ENCODE measurements at places on chromosomes 1 and 21.

- no peak for DNase-seq
Observed at GRCh38 chr1:94538243-94538827, 3.2 kb downstream of the F3 start.

DNA sequence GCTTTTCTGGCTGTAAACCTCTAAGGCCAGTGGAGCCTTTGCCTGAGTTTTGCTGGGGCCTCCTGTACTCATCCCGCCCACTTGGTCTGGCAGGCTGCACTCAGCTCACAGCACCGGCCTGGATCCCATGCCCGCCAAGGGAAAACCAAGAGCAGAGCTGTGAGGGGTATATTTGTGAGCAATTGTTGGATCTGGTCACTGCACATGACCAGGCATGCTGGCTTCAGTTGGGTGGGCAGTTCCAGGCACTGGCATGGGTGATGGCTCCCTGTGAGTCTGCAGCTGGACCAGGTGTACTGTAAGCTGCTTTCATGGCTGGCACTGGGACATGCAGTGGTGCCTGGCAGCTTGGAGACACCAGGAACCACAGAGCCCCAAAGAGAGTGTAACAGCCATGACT, 563.1 kb upstream of the RGS18 start:
- DNase-seq: no peak

DNA sequence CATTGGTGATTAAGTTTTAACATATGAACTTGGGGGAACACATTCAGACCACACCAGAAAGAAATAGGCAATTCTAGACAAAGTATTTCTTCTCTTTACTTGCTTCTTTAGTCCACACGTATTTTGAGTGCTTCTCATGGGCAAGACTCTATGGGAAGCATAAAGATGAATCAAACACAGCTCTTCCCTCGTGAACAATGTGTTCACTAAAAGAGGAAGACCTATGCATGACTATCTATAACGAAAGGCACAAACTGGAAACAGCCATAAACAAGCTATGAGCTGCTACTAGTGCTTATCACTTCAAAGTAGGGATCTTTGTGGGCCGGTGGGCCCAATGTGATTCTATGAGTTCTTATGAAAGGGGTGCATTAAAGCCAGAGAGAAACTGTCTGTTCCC, 53.0 kb upstream of the PRDX6 start:
- DNase-seq: no peak

- no peak for DNase-seq
Observed at GRCh38 chr21:18985584-18985983, 582.0 kb upstream of the TMPRSS15 start.

DNA sequence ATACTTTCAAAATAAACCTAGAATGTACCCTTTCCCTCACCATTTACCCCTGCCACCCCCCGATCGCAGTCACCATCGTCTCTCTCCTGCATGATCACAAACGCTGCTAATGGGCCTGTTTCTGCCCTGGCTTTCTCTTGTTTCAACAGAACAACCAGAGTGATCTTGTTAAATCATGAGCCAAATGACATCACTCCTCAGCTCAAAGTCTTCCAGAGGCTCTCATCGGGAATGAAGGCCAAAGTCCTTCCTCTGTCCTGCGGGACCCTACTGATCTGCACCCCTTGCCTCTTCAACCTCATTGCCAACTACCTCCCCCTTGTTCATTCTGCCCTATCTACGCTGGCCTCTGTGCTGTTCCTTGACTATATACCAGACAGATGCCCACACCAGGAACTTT, 39.4 kb upstream of the PTGFRN start:
- DNase-seq: no peak

- no peak for DNase-seq
Observed at GRCh38 chr1:8427493-8427892, 109.6 kb downstream of the SLC45A1 start.

DNA sequence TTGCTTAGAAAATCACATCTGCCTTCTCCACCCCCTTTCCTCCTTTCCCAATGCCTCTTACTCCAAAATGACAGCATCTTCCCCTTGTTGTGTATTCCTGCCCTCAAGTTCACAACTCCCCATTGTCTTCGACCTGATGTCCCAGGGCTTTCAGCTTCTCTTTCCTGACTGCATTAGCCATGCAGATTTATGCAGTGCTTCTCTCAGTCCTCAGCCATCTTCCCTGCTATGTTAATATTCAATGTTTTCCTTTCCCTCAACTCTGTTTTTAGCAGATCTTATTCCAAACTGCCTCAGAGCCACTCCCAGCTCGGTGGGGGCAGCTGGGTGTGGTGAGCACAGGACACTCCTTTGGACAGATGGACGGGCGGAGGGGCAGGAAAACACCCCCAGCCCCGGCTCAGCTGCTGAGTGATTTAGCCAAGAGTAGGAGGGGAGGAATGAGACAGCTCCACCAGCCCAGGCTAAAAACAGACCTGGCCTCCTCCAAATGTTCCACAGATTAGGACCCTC, 71.0 kb downstream of the CD2 start:
- no peak for DNase-seq

- no peak for DNase-seq
Observed at GRCh38 chr21:39453571-39454179, 1.9 kb downstream of the SH3BGR start.

- DNase-seq: no peak
Observed at GRCh38 chr1:30273021-30273325, 450.4 kb downstream of the MATN1 start.

- no peak for DNase-seq
Observed at GRCh38 chr1:98763488-98764150, 102.1 kb downstream of the SNX7 start.

GRCh38 chr1:54180701-54181360, 19.0 kb downstream of the CYB5RL start:
- no peak for DNase-seq

GRCh38 chr21:37592496-37592895, 225.9 kb downstream of the DYRK1A start:
- DNase-seq: no peak

DNA sequence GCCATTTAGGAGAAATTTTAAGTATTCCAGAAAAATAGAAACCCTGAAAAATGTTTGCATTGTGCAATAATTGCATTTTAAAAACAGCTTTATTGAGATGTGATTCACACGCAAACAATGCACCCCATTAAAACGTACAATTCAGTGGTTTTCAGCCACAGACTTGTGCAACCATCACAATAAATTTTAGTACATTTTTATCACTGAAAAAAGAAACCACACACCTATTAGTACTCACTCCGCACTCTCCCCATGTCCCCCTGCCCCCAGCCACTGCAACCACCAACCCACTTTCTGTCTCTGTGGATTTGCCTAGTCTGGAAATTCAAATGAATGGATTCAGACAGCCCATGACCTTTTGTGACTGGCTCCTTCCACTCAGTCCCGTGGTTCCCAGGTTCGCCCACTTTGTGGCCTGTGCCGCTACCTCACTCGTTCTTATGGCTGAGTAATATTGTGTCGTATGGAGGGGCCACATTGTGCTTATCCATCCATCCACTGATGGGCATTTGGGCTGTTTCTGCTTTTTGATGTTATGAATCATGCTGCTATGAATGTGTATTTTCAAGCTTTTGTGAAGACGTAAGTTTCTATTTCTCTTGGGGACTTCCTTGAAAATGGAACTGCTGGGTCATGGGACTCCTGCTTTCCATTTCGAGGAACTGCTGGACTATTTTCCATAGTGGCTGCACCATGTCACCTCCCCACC, 147.7 kb upstream of the ARHGEF16 start:
- no peak for DNase-seq

DNA sequence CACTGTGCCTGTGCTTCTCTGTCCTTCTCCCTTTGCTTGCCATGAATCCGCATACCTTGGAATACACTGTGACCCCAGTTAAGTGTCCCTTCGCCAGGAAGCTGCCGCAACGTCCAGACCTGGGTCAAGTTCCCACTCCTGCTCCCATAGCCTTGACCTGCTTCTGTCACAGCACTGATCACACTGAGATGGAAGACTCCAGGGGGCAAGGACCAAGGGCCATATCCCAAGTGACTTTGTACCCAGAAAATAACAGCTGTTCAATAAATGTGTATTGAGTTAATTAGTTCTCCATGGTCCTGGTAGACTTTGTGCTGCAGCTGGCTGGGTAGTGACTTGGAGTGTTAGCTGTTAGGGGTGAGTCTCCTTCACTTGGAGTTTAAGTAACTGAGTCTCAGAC, 25.8 kb downstream of the SLC5A9 start:
- DNase-seq: no peak

DNA sequence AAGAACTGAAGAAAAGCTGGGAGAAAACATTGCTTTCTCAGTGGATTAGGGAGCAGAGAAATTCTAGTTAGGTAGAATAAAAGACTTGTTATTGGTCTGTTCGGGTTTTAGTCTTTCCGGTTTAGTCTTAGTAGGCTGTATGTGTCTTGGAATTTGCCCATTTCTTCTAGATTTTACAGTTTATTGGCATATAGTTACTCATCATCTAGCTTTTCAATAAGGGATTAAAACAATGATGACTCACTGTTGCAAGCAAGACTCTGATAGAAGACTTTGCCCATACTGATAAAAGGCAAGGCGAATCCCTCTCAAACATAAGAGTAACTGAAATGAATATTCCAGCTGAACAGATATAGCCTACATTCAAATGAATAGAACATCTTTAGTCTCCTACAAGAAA, 62.3 kb downstream of the GPR137B start:
- no peak for DNase-seq

- no peak for DNase-seq
Observed at GRCh38 chr1:84162295-84162694, 18.2 kb downstream of the PRKACB start.

GRCh38 chr1:229046251-229046853, 224.6 kb upstream of the RAB4A start:
- DNase-seq: no peak

DNA sequence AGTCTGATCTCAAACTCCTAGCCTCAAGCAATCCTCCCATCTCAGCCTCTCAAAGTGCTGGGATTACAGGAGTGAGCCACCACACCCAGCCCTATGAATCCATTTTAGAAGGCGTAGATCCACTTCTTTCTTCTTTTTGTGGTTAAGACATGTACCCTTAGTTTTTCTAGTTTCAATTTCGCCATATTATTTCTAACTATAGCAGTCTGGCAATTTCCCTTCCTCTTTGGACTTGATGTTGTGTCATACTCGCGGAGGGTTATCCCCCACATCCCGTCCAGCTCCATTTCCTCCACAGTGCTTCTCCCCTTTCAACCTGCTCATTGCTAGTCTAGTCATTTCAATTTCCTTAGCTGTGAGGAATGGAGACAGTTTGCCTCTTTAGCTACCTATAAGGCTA, 5.2 kb upstream of the LRRC8D start:
- DNase-seq: no peak

GRCh38 chr1:31273619-31274018, 23.0 kb downstream of the SNRNP40 start:
- no peak for DNase-seq

DNA sequence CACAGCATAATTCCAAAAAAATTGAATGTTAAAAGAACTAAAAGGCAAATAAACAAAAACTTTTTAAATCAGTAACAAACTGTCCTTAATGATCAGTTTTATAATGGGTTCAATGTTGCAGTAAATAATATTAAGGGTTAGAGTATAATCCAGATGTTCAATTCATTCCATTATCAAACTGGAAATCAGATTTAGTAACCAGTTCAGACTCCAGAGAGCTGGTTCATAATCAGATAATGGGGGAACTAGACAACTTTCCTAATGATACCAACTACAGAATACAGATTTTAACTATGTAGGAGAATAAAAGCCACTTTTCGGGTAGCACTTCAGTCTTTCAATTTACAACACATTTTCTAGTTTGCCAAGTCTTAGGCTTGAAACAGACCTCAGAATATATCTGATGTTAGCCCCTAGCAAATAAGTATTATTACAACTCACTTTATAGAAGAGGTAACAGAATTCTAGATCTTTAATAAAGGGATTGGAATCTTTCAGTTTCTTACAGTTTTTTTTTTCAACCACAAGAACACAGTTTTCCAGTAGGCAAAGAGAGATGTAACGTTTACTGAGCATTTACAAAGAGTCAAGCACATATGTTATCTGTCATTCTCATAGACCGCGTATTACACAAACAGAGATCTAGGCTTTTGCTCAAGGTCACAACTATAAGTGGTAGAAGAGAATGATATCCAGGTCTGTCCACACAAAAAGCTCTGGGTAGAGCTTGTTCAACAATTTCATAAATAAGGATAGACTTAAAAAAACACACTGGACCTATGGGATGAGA, 1.9 kb upstream of the DCAF6 start:
- DNase-seq: no peak

DNA sequence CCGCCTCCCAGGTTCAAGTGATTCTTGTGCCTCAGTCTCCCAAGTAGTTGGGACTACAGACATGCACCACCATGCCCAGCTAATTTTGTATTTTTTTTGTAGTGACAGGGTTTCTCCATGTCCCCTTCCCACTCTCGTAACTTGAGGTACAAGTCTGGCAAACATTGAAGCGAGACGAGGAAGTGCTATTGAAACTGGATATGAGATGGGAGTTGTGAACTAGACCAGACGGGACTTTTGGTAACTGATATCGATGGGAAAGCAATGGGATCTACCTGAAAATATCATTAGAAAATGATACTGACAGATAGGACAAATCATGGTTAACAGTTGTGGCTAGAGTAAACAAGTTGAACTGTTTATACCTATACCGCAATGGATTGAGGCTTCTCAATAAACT, 95.2 kb upstream of the TRABD2B start:
- no peak for DNase-seq

DNA sequence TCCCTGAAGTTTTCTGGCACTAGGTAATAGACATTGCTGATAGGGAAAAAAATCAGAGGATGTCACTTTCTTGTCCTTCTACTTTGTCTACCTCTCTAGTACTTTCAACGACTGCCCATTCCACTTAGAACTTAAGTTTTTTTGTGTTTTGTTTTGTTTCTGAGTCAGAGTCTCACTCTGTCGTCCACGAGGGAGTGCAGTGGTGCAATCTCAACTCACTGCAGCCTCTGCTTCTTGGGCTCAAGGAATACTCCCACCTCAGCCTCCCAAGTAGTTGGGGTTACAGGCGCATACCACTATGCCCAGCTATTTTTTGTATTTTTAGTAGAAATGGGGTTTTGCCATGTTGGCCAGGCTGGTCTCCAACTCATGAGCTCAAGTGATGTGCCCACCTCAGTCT, 79.2 kb downstream of the SGIP1 start:
- DNase-seq: no peak

GRCh38 chr21:17051054-17051453, 461.8 kb upstream of the CXADR start:
- DNase-seq: no peak

GRCh38 chr1:27136236-27136551, 18.7 kb downstream of the SLC9A1 start:
- DNase-seq: no peak

GRCh38 chr1:219651993-219652392, 39.1 kb upstream of the ZC3H11B start:
- DNase-seq: no peak

DNA sequence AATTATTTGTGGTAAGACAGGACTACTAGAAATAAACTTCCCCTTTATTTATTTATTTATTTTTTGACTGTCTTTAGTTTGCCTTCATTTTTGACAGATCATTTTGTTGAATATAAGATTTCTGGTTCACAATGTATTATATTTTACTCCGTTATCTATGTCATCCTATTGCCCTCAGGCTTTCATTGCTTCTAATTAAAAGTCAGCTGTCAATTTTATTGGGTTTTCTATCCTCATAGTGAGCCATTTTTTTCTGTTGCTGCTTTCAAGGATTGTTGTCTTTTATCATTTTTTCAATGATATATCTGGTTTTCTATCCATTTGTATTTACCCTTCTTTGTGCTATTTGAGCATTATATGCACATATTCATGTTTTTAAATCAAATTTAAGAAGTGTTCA, 866.2 kb downstream of the LRRIQ3 start:
- no peak for DNase-seq

Measured in stimulated activated CD4-positive, alpha-beta T cell treated with anti-CD3 and anti-CD28 coated beads, Interleukin-15, amount 100 ng/mL, for 24 hours (primary cell).